Activated CD4-positive, alpha-beta memory T cell treated with anti-CD3 and anti-CD28 coated beads for 36 hours (primary cell): ENCODE measurements at places on chromosomes 5 and 9. TPM values are rescaled to one million over a fixed set of nuclear protein-coding genes. Genes with fewer than 3 reads are reported as not detected.
A peak's percentile ranks its signal among the peaks of the same experiment; 100 is the strongest.

Gene FCN2
- total RNA-seq, result not detected

Gene ARID3C
- total RNA-seq, result 0.14 TPM

Gene OTP
- total RNA-seq, result not detected

Gene ALDOB
- total RNA-seq, result not detected

Gene F12
- total RNA-seq, result 5.9 TPM

Gene IFNA2
- not detected for total RNA-seq

Gene RASGRF2
- 8.6 TPM for total RNA-seq

Gene MVB12B
- 1.4 TPM for total RNA-seq

GRCh38 chr5:78758169-78758839 is 109.7 kb upstream of the LHFPL2 start:
- H3K4me3 ChIP-seq, result no peak overlapping the region
- H3K27me3 ChIP-seq, result no peaks in the 10 kb centered on the region
- DNase-seq, result no peak
- no peaks in the 10 kb centered on the region for H3K36me3 ChIP-seq
- H3K4me1 ChIP-seq, result peaks cover 12% of the 10 kb centered on the region
- H3K27ac ChIP-seq, result no peak overlapping the region

GRCh38 chr5:174831031-174831660 is 106.8 kb downstream of the MSX2 start:
- peaks cover 13% of the 10 kb centered on the region for H3K27me3 ChIP-seq
- H3K4me3 ChIP-seq, result no peak overlapping the region
- no peaks in the 10 kb centered on the region for H3K4me1 ChIP-seq
- no peaks in the 10 kb centered on the region for H3K36me3 ChIP-seq
- DNase-seq, result no peak
- H3K27ac ChIP-seq, result no peak overlapping the region

- H3K36me3 ChIP-seq, result no peaks in the 10 kb centered on the region
- DNase-seq, result no peak
- H3K4me1 ChIP-seq, result no peaks in the 10 kb centered on the region
- H3K27ac ChIP-seq, result no peak overlapping the region
- H3K4me3 ChIP-seq, result no peak overlapping the region
These were observed 132.7 kb downstream of the DCP2 start for GRCh38 chr5:113109344-113109743.

DNA sequence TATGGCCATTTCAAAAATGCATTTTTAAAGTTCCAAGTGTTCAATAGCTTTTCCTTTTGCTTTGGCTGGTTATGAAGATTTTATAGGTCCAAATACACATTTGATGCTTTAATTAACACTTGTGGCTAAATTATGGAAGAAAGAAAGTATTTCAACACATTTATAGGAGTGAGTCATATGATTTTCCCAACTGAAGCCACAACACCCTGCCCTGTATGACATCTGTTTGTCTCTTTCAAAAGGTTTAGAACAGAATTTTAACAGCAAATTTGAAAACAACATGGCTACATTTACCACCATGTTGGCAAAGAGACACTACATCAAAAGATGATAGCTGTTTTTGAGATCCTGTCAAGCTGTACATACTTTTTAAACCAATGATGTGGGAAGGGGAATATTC is 99.4 kb downstream of the TMEM174 start:
- H3K27me3 ChIP-seq, result peaks cover 14% of the 10 kb centered on the region
- DNase-seq, result no peak
- H3K27ac ChIP-seq, result no peak overlapping the region
- no peaks in the 10 kb centered on the region for H3K4me1 ChIP-seq

GRCh38 chr9:69898714-69899209 is 78.1 kb downstream of the CFAP95 start:
- no peaks in the 10 kb centered on the region for H3K36me3 ChIP-seq
- peaks cover 9% of the 10 kb centered on the region for H3K4me1 ChIP-seq
- no peak overlapping the region for H3K27ac ChIP-seq
- no peaks in the 10 kb centered on the region for H3K27me3 ChIP-seq
- H3K4me3 ChIP-seq, result no peak overlapping the region

DNA sequence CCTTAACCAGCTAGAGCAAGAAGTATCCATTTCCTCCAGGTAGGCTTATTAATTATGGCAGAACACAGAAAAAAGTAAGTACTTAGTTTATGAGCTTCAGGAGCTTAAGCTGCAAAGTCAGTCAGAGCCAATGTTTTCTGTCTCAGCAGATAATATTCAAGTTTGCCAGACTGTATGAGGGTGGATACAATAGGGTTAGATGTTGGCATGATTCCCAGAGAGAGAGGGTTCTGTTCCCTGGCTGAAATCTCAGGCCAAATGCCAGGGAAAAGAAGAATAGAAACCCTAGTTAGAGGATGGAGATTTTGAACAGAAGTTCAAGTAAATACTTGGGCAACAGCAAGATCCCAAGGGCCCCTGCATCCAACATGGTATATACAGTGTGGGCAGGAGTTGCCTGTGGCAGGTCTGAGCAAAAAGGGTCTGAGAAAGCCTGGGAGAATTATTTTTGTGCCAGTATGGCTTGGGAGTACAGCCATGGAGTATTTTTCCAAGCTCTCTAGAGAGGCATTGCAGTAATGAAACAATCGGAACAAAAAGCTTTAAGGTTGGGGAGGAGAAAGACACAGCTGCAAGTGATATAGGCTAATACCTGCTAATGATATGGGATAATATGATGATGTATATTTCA is 31.0 kb upstream of the ISOC1 start:
- H3K4me1 ChIP-seq, result no peaks in the 10 kb centered on the region
- H3K36me3 ChIP-seq, result no peaks in the 10 kb centered on the region

DNA sequence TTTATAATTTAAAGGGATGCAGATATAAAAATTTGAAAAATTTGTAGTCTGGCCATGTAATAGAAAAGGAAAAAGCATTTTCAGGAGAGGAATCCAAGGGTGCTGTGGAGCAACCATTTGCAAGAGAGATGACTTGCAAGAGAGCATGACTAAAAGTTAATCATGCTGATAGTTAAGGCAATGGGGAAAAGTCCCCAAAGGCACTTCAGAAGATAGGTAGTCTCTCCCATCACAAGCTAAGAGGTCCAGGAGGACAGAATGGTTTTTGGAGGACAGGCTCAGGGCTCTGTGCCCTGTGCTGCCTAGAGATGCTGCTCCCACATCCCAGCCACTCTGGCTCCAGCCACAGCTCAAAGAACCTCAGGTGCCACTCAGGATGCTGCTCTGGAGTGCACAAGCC is 38.8 kb downstream of the DNAJB5 start:
- peaks cover 9% of the 10 kb centered on the region for H3K4me1 ChIP-seq
- H3K4me3 ChIP-seq, result no peak overlapping the region
- H3K36me3 ChIP-seq, result peaks cover 12% of the 10 kb centered on the region
- H3K27ac ChIP-seq, result no peak overlapping the region
- no peaks in the 10 kb centered on the region for H3K27me3 ChIP-seq
- DNase-seq, result no peak

DNA sequence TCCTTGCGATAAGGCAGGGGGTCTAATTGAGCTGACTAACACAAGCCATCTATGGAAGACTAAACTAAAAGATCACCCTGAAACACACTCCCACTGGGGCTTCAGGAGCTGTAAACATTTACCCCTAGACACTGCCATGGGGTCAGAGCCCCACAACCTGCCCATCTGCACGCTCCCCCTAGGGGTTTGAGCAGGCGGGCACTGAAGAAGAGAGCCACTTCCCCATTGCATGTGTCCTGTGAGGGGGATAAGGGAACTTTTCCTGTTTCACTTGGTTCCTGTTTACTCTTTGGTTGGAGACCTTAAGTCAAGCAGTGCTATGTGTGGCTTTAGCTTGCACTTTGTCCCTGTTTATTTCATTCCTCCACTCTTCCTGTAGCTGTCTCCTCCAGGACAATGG is 1929.5 kb upstream of the CDH9 start:
- H3K36me3 ChIP-seq, result no peaks in the 10 kb centered on the region
- DNase-seq, result no peak
- H3K27me3 ChIP-seq, result no peaks in the 10 kb centered on the region
- H3K27ac ChIP-seq, result no peak overlapping the region

GRCh38 chr5:58927181-58927580 is 344.3 kb downstream of the RAB3C start:
- H3K27ac ChIP-seq, result no peak overlapping the region
- H3K4me3 ChIP-seq, result no peak overlapping the region
- H3K36me3 ChIP-seq, result no peaks in the 10 kb centered on the region
- peaks cover 2% of the 10 kb centered on the region for H3K27me3 ChIP-seq
- no peak for DNase-seq

- H3K27ac ChIP-seq, result no peak overlapping the region
- H3K36me3 ChIP-seq, result peaks cover 7% of the 10 kb centered on the region
- H3K4me3 ChIP-seq, result no peak overlapping the region
- no peak for DNase-seq
- no peaks in the 10 kb centered on the region for H3K27me3 ChIP-seq
These were observed 88.7 kb downstream of the DAP start for GRCh38 chr5:10672146-10673016.

GRCh38 chr5:142492781-142493281 is 168.0 kb upstream of the SPRY4 start:
- no peak for DNase-seq
- no peak overlapping the region for H3K4me3 ChIP-seq
- peaks cover 3% of the 10 kb centered on the region for H3K4me1 ChIP-seq
- H3K27me3 ChIP-seq, result no peaks in the 10 kb centered on the region
- no peak overlapping the region for H3K27ac ChIP-seq
- H3K36me3 ChIP-seq, result no peaks in the 10 kb centered on the region

DNA sequence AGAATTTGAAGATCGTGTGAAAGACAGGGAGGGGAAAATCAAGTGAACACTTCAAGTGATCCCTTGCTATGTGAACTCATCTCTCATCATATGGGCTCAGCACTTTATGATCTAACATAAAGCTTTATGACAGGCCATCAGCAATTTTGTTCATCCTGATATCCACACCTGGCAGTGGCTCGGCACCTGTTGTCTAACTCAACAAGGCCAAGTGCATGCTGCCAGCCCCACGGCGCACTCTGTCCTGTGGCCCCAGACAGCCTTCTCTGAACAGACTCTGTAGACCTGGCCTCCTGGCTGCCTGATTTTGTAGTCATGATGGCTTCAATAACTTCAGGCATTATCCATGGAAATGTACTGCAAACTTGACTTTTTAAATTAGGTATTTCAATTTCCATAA is 106.3 kb downstream of the MEF2C start:
- no peaks in the 10 kb centered on the region for H3K4me1 ChIP-seq
- peaks cover 4% of the 10 kb centered on the region for H3K27me3 ChIP-seq
- H3K36me3 ChIP-seq, result no peaks in the 10 kb centered on the region
- DNase-seq, result no peak
- H3K27ac ChIP-seq, result no peak overlapping the region

GRCh38 chr5:159419576-159419975 is 89.3 kb upstream of the IL12B start:
- DNase-seq, result peak; percentile 24
- H3K4me1 ChIP-seq, result peaks cover 1% of the 10 kb centered on the region
- no peaks in the 10 kb centered on the region for H3K36me3 ChIP-seq
- H3K4me3 ChIP-seq, result no peak overlapping the region
- no peak overlapping the region for H3K27ac ChIP-seq
- no peaks in the 10 kb centered on the region for H3K27me3 ChIP-seq
